ENCODE measurements at places on chromosomes 16 and 17.

GRCh38 chr17:42797067-42798007 lies 1.2 kb downstream of the COA3 start:
- DNase-seq = no peak

GRCh38 chr17:69423450-69423849 lies 9.0 kb downstream of the MAP2K6 start:
- no peak for DNase-seq

DNA sequence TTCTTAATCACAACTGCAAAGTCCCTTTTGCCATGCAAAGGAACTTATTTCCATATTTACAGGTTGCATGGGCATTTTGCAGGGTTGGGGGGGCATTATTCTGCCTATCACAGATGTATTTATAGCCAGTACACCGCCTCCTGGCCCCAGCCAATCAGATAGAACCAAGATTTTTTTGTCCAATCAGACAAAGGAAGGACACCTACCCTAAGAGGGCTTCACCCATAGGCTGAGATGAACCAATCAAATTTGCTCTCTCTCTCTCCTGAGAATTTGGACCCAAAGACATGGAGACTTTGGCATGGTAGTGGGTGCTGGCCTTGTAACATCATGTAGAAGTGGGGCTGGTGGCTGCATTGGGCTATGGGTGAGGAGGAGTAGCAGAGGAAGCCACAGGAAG lies 3.9 kb upstream of the KCNG4 start:
- no peak for DNase-seq

DNA sequence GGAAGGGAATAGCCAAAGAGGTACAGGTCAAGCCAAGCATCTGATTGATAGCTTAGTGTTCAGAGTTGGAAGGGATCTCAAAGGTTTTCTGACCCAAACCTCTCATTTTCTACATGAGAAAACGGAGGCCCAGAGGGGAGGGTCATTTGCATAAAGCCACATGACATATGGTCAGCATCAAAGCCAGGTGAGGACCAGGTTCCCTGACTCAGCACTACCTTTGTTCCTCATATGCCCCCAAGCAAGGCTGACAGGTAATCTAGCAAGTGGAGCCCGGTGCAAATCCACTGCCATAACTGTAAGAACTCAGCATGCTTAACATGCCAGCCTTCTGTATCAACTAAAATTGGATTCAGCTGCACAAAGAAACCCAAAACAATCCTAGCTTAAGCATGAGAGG lies 28.2 kb upstream of the CCL1 start:
- DNase-seq = no peak

DNA sequence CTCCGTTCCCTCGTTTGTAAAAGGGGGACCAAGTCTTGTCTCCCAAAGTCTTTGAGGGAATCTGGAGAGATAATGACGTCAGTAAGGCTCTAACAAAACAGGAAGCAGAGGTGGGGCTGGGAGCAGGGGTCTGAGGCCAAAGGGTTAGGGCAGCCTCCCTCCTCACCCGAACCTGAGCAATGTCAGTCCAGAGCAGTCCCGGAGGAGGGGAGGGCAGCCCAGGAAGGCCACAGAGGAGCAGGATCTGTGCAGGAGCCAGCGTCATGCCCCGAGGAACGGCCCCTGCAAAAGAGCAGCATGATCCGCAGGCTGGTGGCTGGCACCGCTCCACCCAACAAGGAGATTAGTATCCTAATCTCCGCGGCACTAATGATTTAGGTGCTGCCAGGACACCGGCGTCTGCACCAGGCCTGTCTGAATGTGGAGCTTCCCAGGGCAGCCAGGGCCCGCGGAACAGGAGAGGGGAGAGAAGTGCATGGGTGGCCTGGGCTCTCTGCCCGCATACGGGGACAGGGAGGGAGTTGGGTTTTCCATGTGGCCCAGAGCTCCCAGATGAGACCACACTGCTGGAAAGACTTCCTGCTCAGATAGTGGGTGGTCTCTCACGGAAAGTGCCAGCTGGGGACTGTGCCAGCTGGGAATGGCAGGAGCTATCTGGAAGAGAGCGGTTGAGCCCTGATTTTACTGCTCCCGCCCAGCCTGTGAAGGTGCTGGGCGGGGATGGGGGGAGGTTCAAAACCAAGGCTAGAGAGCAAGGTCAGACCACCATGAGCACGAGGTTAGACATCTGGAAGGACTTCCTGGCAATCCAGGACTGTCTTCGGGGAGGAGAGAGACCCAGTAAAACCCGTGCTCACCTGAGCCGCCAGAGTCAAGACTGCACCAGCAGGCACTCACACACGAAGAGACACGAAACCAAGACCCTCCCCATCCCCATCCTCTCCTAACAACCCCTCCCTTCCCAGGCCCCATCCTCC lies 11.0 kb upstream of the KRT17 start:
- DNase-seq = no peak

DNA sequence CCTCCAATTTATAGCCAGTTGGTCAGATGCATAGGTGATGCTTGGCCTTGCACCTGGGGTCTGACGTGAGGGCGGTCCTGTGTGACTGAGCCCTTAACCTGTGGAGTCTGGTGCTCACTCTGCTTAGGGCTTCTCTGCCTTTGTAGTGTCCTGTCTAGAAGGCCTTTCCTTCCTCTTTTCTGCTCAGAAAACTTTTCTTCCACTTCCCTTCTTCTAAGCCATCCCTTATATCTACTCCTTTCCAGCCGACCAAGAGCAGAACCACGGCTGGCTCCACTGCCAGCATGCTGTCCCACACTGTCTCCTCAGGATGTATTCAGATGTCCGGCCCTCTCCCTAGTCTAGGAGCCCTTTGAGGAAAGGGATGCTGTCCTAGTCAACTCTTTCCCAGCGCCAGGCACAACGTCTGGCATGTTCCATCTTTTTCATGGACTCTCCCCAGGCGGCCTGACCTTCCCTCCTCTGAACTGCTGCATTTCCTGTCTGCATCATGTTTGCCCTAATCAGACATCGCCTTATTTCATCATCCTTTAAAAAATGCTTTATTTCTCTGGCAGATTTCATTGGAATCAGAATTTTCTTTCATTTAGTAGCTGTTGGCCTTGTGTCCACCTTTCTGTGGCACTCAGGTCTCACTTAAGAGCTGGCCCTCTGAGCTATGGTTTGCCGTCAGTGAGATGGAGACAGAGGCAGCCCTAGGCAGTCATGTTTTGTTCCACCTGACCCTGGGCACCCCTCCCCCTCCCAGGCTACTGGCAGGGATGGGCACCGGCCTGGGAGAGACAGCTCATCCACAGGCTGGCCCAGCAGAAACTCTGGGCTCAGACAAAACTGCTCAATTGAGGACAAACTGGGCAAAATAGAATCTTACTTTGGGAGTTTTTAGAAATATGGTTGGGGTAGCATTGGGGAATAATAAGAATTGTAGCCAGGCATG lies 15.5 kb upstream of the BRCA1 start:
- no peak for DNase-seq

DNA sequence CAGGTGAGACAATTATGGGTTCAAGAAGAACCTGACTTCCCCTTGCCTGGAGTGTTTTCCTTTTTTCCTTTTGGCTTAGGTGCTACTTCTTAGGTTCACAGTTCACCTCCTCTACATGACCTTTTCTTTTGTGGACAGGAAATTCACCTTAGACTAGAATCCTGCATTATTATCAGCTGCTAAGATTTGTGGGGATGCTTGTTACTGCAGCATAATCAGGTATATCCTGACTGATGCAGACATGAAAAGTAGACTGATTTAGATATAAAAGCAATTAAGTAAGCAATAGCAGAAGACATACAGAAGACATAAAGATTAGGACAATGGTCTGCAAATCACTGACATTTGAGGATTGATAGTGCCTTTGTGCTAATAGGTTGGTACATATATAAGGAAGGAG lies 168.3 kb downstream of the SALL1 start:
- no peak for DNase-seq

DNA sequence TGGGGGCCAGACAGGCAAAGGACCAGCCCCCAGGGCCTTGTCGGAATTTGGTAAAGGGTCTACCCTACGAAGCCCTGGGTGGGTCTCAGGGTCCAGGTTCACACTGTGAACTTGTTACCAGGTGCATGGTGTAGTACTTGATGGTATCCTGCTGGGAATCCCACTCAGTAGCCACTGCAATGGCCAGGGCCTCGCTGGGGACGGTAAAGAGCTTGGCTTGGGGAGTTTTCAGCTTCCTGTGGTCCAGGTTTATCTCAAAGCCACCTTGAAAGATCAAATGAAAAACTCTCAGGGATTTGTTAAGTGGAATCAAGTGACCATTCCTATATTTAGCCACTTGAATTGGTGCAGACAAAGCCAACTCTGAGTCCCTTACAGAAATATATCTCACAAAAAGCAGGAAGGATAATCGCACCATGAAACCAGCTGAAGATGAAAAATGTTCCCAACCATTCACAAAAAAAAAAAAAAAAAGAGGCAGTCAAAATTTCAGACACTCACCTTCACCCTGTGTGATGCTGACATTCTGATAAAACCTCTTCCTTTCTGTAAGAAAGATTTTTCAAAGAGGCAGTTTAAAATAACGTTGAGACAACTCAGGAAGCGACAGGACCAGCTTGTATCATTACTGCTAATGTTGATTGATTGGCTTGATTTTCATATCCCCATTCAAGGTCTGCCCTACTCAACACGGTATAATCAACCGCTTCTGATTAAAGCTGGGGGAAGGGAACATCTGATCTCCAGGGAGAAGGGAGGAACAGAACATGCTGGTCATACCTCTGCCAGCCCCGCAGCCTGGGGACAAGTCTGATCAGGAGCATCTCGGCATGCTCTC lies 10.6 kb downstream of the ATPAF2 start:
- no peak for DNase-seq

DNA sequence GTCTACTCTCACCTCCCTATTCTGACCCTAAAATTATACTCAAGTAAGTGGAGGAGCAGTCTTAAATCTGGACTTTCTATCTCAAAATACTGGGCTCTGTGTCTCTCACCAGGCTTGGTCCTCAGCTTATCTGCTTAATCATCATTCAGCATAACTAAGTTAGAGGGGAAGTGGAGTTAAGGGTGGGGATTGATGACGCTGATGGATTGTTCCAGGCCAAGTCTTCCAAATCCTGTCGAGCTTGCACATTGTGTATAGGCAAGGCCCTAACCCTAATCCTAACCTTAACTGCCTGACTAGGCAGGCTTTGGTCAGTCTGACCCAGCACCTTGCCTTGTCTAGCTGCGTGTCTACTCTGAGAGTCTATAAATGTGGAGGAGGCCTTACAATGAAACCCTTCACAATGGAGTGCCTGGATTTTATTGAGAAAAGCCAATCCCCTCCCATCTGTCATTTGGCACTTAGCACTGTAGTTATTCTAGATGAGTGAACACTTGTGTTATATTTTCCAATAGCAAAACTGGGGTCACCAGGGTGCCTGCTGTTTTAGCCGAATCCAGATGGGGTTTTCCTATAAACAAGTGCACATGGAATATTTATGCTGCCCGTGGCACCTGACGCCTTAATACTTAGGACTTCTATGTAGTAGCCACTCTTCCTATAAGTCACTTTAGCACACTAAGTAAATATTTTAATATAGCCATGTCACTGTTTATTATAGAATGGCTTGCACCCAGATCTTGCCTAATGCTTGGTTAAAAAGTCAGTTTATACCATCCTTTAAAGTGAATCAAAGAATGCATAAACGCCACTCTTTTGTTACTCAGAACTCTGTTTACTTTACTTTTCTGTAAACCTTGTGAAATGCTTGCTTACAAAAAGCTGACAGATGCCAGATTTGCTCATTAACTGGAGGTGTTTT lies 193.2 kb upstream of the MYOCD start:
- DNase-seq = no peak
